ENCODE measurements at places on chromosomes 12 and 14.

DNA sequence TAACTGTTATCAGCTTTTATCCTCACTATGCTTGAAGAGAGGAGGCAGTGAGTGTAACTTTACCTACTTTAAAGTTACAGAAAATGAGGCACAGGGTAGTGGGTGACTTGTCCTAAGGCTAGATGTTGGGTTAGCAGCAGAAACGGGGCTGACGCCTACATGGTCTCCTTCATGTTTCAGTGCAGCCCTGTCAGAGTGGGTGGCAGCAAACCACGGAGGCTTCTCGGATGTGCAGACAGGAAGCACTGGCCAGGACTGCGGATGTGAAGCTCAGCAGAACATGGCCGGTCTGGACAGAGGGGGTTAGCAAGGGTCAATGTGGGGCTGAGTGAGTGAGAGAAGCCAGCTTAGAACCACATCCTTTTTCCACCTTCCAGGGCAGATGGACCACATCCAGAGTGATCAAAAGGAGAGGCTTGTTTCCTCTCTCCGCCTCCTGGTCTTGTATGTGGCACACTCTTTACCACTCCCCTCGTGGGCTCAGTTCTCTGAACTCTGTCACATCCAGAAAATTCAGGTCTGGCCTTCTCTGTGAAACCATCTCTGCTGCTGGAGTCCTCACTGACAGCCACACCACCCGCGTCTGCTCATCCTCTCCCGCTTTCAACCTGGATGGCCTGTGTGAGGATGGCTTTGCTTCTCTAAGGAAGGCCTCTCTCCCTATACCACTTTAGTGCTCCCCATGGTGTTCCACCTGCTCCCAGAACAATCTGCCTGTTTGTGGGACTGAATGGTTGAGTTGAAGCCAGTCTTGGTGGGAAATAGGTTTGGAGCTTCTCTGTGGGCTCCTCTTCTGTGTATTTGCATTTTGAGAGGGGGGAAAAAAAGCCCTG, 14.1 kb downstream of the SUSD6 start:
- DNase-seq: no peak

- DNase-seq: no peak
Observed at GRCh38 chr12:14853961-14854360, 10.6 kb upstream of the ART4 start.

GRCh38 chr12:32302218-32303173, 96.9 kb upstream of the FGD4 start:
- peak; percentile 16 for DNase-seq

DNA sequence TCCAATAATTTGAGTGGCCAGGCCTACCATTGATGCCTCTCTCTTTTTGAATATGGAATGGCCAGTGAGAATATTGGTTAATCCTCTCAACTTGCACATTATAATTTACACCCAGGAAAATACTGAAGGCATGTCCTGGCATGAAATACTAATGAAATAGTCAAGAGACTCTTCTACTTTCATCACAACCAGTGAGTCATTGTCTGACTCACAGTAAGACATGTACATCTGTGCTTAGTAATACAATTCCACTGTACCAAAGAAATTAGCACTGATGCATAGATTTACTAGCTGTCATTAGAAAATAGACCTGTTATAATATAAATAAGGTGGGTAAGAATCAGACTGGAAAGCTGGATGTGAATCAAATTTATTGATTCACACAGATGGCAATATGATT, 31.6 kb downstream of the KCNC2 start:
- no peak for DNase-seq

GRCh38 chr14:41607304-41607775, 664 bp downstream of the LRFN5 start:
- DNase-seq: peak; percentile 32

- no peak for DNase-seq
Observed at GRCh38 chr12:46554460-46554859, 181.9 kb upstream of the SLC38A2 start.

GRCh38 chr12:94615260-94616181, 34.8 kb downstream of the TMCC3 start:
- DNase-seq: peak; percentile 14

DNA sequence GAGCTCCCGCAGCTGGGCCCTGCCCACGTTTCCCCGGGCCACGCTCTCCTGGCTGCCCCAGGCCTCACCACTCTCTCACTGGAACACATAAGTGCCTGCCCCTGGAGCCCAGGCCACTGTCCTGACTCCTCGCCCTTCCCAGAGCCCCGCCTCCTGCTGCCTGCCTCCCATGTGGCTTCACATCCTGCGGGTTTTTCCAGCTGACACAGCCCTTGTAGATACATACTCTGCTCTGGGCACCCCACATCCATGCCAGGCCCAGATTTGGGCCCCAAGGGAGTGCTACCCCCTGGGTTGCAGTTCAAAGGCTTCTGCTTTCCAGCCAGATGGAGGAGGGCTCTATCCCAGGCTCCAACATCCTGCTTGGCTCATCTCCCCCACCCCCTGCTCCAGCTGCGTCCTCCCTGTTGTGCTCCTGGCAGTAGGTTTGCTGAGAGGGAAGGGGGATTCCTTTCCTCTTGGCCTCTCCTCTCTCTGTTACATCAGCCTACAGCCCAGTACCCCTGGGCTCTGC, 60.1 kb downstream of the TSPAN9 start:
- no peak for DNase-seq

DNA sequence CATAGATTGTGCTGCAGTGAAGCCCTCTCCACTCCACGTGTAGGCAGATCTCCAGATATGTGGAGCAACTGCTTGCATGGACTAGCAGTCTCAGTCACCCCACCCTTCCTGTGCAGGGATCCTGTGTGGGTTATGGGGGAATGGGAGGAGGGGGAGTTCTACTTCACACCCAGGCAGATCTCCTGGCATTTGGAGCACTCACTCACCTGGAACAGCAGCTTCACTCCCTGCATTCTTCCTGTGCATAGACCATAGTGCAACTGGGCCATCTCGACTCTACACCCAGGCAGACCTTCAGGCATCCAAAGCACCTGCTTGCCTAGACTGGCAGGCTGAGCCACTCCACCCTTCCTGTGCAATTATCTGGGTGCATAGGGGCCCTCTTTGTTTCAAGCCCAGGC, 96.0 kb upstream of the PCED1B start:
- DNase-seq: no peak

GRCh38 chr12:101485021-101485420, 9.9 kb downstream of the SPIC start:
- no peak for DNase-seq

GRCh38 chr12:122107261-122107660, 28.7 kb downstream of the MLXIP start:
- no peak for DNase-seq

DNA sequence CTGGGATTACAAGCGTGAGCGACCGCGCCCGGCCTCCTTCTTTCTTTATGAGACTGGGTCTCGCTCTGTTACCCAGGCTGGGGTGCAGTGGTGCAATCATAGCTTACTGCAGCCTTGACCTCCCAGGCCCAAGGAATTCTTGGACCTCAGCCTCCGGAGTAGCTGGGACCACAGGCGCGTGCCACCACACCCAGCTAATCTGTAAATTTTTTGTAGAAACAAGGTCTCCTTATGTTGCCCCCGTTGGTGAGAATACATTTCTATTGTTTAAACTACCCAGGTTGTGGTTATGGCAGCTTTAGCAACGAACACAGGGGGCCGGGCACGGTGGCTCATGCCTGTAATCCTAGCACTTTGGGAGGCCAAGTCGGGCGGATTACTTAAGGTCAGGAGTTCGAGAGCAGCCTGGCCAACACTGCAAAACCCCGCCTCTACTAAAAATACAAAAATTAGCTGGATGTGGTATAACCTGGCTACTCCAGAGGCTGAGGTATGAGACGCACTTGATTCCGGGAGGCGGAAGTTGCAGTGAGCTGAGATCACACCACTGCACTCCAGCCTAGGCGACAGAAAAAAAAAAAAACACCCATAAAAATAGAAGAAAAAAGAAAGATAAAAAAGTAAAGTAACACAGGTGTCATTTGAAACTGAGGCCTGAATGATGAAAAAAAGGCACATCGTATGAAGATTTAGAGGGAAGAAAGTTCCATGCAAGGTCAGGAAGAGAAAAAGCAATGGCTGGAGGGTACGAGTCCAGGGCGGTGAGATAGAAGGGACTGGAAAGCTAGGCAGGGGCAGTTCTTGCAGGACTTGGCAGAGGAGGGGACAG, 977 bp upstream of the TMEM120B start:
- no peak for DNase-seq

DNA sequence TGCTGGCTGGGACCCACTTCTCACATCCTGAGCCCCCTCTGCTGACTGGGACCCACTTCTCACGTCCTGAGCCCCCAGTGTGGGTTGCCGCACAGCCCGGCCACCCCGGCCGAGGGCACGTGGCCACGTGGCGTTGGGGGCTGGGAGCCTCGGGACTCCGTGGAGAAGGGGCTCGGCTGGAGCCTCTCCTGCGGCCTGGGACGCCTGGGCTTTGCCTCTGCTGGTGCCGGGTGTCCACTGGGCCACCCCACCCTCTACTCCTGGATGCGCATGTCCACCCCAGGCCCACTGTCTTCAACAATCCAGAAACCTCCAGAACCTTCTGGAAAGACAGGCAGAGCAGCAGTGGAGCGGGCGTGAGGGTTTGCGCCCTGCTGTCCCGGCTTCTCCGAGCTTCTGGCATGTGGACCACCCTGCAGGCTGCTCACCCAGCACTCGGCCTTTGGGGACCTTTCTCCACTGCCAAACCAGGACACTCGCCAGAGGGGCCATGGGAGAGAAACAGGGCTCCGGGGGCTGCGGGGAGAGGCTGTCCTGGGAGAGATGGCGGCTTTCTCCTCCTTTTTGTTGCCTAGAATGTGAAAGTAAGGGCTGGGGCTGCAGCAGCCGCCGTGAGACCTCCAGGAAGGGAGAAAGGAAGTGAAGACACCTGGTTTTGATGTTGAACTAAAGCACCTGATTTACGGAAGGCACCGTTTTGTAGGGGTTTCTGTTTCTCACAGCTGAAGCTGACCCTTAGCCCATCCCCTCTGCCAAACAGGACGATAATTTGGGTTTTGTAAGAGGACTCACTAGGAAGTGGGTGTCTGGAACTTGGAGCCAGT, 30.0 kb downstream of the NOC4L start:
- DNase-seq: no peak

- DNase-seq: no peak
Observed at GRCh38 chr14:100660882-100661635, 65.6 kb upstream of the DLK1 start.

GRCh38 chr14:60807971-60808370, 73.4 kb downstream of the MNAT1 start:
- no peak for DNase-seq

- DNase-seq: peak; percentile 69
Observed at GRCh38 chr14:35632676-35633075, 98.7 kb downstream of the INSM2 start.

DNA sequence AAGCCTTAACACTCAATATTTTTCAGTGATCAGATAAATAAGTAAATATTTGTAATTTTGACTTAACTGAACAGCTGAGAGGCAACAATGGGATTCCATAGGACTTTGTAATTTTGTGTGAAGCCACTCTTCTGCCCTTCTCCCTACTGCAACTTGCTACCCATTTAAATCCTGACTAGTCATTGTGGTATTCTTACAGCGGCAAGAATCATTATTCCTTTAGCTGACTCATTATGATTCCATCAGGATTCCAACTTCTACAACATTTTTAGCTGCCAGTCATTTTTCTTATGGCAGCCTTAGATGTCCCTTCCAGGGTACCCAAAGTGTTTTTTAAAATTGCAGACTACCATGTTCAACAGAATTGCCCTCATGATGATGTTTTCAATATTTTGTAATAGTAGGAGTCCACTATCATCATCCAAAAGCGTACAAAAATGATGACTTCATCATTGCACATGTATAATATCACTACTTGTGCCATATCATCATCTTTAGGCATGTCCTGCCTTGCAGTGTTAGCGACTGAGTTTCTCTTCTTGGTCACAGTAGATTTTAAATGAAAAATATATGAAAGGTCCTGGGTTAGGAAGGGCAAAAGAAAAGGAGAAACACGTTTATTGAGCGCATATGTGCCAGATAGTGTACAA, 5.1 kb upstream of the MAGOHB start:
- no peak for DNase-seq

GRCh38 chr12:31249356-31249755, 76.6 kb downstream of the SINHCAF start:
- DNase-seq: no peak

- no peak for DNase-seq
Observed at GRCh38 chr14:91352728-91353692, 64.6 kb downstream of the CCDC88C start.

- DNase-seq: no peak
Observed at GRCh38 chr12:67989184-67989920, at the start of gene IFNG-AS1. TSS of gene IFNG-AS1 (plus strand) at chr12:67989447.

GRCh38 chr12:105915997-105916759, 222.6 kb downstream of the NUAK1 start:
- no peak for DNase-seq

GRCh38 chr12:45598761-45599160, 130.7 kb upstream of the ARID2 start:
- no peak for DNase-seq

DNA sequence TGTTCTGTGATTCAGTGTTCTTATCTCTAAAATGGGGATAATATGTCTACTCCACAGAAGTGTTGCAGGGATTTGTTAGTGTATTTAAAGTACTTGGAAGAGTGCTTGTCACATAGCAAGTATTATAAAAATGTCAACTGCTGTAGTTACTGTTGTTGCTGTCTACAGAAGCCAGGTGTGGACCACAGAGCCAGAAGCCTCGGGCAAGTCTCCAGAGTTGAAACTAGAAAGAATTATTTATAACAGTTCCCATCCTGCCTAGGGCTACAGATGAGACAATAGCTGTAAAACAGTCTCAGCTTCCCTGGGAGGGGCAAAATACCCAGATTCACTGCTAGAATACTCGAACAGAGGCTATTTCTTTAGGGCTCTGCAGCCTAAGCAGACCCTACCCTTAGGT, 55.4 kb upstream of the FUT8 start:
- DNase-seq: no peak

GRCh38 chr12:46390304-46390703, 17.7 kb upstream of the SLC38A2 start:
- no peak for DNase-seq

- no peak for DNase-seq
Observed at GRCh38 chr12:22525426-22525825, 18.9 kb downstream of the C2CD5 start.

DNA sequence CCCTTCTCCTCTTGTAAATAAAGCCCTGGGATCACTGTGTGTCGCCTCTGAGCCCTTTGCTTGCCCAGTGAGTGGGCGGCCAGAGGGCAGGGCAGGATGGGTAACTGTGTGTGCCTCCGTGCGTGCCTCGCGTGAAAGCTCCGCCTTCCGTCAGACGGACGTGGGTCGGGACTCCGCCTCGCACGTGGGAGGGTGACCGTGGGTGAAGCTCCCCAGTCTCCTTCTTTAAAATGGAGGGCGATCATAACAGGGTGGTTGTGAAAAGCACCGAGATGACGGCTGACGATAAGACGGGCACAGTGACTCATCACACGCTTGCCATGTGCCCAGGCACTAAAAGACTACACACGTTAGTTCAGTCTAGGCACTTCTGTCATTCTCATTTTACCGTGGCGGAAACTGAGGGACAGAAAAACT, 9.2 kb downstream of the PHB2 start:
- peak; percentile 34 for DNase-seq

DNA sequence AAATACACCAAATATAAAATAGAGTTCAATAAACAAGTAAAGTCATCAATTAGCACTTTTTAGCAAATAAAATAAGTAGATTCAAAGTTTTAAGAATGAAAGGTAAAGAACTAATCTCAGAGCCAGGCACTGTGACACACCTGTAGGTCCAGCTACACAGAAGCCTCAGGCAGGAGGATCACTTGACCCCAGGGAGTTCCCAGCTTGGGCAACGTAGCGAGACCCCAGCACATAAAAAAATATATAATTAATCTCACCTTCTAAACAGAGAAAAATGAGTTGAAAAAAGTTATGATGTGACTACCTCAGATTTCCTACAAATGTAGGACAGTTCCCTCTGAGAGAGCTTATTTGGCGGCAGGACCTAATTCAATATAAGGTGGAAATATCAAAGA, 19.3 kb downstream of the DAD1 start:
- no peak for DNase-seq

All from NCI-H2081 (cell line).